Smooth muscle cell of the coronary artery (primary cell): ENCODE measurements at places on chromosomes 13 and 19. TPM values are rescaled to one million over a fixed set of nuclear protein-coding genes. Genes with fewer than 3 reads are reported as not detected.

Gene MYO1F
- 0.12 and 0.23 TPM in 2 replicates for total RNA-seq

Gene LHB
- 0.15 TPM in 1 of 2 replicates, not detected in the other for total RNA-seq

Gene TICAM1
- total RNA-seq = 0.59 and 2.3 TPM in 2 replicates

Gene CBARP
- total RNA-seq = 0.82 and 1.1 TPM in 2 replicates

Gene GPR18
- not detected in 2 replicates for total RNA-seq

Gene CEACAM7
- not detected in 2 replicates for total RNA-seq

Gene GGN
- under 0.01 and 0.15 TPM in 2 replicates for total RNA-seq
